Activated naive CD4-positive, alpha-beta T cell (primary cell): ENCODE measurements at places on chromosomes 11 and 22.
A peak's percentile ranks its signal among the peaks of the same experiment; 100 is the strongest.

GRCh38 chr11:75535071-75535470 is 9.3 kb upstream of the GDPD5 start:
- DNase-seq: no peak

- DNase-seq: no peak
Observed at GRCh38 chr11:134338068-134338467, 6.3 kb downstream of the GLB1L2 start.

- no peak for DNase-seq
Observed at GRCh38 chr22:17916226-17916889, 108.0 kb downstream of the MICAL3 start.

DNA sequence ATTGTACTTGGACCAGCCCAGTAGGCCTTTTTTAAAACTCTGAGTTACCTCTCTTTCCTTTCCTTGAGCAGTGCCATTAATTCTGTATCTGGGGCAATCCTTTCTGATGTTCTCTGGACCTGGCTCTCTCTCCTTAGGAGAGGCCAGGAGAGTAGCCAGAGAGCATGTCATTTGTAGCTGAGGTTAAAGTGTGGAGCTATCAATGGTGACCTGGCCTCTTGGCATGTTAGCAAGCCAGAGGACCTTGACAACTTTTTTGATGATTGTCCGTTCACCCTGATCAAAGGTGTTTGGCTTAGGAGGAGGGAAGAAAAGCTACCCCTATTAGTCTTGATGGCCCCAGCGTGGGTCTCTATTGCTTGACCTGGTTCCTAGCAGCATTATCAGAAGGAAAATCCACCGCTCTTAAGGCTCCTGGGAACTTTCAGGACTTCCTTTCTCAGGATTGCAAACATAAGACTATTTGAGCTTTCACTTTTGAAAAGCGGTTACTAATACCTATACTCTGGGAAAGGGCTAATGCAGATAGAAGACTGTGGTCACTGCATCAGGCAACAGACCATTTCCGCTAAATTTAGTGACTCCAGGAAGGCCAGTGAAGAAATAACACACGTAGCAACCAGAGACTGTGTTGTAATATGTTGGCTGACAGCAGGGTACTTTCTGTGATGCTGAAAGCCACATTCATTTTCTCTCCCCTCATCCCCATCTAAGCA is 18.2 kb downstream of the LIMK2 start:
- no peak for DNase-seq

GRCh38 chr11:17845431-17845881 is 110.9 kb downstream of the KCNC1 start:
- no peak for DNase-seq

DNA sequence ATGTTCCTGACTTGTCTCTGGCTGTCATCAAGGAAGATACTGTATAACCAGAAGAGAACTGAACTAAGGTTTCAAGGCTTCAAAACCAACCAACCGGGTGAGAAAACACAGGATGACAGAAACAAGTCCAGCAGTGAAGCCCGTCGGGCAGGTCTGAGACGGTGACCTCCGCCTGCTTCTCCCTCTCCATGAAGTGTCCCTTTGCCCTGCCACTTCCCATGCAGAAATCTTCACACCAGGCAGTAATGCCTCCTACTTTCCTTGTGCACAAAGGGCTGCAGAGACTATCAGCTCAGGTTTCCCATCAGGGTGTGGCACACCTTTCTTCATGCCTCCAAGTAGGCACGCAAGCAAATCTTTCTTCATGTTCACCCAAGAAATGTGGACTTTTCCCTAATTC is 24.2 kb downstream of the PRDM10 start:
- no peak for DNase-seq

- DNase-seq: no peak
Observed at GRCh38 chr11:31247321-31247720, 122.2 kb downstream of the DCDC1 start.

DNA sequence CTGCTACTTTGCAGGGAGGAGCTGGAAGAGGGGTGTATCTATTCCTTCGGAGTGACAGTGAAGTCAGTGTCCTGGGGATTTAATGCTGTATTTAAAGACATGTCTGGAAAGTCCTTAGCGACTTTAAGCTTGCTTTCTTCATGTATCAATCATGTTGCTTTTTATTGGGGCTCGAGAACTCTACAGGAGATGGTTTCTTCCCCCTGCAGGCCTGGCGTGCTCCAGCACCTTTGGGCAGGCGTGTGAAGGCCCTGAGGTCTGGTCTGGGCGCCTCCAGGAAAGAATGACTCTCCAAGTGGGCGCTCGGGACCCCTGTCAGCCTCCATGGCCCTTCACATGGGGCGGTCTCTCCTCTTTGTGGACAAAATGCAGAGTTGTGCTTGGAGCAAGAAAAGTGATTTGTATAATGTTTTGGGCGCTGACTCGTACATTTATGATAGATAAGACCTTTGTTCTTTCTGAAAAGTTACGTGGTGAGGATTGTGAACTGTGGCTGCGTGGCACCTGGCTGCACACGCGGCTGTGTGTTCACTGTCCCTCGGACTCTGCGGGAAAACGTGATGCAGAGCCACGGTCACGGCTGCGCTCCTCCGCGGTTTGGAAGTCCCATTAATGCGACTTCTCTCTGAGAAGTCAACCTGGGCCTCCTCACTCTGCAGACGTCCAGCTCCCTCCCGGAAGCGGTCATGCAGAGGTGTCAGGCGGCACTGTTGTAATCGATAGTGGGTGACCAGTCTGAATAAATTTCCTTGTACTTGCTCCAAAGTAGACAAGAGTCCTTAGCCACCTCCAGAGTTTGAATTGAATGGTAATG is 282.5 kb downstream of the TBC1D22A start:
- no peak for DNase-seq

DNA sequence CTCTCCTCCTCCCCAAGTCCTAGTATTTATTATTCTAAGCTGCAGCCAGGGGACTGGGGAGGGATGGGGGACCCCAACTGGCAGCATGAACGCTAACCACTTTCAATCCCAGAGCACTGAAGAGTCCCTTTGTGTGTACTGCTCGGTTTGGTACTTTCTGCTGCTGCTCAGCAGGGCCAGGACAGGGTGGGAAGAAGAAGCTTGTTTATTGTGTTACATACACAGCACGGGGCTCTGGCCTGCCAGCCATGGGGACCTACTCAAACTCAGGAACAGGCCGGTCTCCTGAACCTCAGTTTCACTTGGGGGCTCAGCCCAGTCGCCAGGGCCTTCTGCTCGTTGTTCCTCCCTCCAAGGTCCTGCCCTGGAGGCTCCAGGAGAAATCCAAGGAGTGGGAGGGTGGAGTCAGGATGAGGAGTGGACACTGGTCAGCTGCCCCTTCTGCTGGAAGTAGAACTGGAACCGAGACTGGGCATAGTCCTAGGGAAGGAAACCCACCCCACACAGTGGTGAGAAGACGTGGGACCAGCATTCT is 616 bp upstream of the CPT1B start:
- DNase-seq: no peak

- DNase-seq: no peak
Observed at GRCh38 chr11:555780-556661, 4.5 kb downstream of the LMNTD2 start.

DNA sequence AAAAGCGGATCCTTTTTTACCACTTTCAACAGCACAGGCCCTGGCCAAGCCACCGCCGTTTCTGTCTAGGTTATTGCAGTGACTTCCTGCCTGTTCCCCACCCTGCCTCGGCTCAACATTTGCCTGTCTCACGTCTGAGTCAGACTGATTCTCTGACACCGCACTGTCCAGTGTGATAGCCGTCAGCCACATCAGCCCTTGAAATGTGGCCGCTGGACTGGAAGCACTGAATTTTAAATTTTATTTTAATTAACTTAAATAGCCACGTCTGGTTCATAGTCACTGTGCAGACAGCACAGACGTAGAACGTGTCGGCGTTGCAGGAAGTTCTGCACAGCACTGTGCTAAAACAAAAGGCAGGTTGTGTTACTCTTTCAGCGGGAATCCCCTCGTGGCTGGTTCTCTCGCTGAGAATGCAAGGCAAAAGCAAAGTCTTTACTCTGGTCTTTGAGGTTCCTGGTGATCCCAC is 56.3 kb upstream of the ADSL start:
- DNase-seq: peak; percentile 23

DNA sequence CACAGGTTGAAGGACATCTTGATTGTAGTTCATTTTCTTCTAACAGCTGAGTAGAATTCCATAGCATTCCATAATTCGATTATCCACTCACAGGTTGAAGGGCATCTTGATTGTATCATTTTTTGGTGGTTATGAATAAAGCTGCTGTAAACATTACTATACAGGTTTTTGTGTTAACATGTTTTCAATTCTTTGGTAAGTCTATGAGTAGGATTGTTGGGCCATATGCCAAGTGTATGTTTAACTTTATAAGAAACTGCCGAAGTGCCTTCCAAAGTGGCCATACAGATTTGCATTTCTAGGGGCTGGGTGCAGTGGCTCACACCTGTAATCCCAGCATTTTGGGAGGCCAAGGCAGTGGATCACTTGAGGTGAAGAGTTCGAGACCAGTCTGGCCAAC is 44.6 kb downstream of the ANKRD42 start:
- DNase-seq: no peak

- no peak for DNase-seq
Observed at GRCh38 chr22:36870250-36870649, 9.4 kb downstream of the NCF4 start.

- DNase-seq: no peak
Observed at GRCh38 chr11:115363426-115363825, 140.8 kb downstream of the CADM1 start.

DNA sequence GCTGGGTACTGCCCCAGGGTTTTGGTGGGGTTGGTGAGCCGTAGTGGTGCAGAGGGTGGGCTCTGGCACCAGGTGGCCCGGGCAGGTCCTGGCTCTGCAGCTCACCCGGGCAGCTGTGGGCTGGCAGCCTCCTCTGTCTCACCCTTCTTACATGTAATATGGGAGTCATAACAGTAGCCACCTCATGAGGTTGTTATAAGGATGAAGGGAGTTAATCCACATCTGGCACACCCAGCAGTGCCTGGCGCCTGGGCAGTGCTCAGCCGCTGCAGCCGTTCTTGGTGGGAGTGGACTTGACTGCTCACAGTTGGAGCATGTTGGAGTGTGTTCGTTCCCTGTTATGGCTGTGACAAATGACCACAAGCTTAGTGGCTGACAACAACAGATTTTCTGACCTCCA is 28.7 kb downstream of the IGHMBP2 start:
- DNase-seq: no peak

- DNase-seq: no peak
Observed at GRCh38 chr22:44437216-44438055, 60.6 kb downstream of the RTL6 start.

GRCh38 chr11:37199082-37199481 is 601.0 kb upstream of the RAG2 start:
- no peak for DNase-seq

DNA sequence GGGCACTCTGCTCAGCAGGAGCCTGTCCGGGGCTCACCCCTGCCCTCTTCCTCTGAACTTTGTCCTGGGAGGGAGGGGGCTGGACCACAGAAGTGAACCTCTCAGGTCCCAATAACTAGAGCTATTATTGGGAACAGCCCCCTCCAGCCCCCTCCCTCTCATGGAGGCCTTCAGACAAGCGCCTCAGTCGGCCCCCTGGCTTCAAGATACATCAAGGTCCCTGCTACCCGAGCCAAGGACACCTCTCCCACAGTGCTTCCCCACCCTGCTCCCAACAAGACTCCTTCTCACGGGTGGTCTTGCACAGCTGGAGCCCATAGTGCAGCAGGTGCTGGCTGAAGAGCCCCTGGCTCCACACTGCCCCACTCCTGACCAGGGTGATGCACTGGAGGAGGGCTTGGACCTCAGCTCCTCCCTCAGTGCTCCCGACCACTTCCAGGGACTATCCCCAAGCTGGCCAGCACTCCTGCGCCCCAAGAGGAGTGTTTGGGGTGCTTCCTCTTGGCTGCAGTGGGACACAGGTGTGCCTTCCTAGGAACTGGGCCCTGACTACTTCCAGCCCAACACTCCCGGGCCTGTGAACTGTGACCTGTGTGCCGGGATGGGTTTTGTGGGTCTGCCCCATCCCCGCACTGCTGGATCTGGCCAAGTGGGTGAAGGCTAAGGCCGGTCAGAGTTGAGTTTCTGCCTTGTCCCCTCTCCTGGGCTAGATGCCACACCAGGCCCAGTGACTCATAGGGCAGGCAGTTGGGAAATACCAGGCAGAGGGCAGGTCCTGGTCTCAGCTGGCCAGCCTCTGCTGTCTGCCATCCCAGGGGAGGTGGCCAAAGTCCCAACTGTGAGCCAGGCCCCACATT is 2.2 kb downstream of the PNPLA2 start:
- no peak for DNase-seq

DNA sequence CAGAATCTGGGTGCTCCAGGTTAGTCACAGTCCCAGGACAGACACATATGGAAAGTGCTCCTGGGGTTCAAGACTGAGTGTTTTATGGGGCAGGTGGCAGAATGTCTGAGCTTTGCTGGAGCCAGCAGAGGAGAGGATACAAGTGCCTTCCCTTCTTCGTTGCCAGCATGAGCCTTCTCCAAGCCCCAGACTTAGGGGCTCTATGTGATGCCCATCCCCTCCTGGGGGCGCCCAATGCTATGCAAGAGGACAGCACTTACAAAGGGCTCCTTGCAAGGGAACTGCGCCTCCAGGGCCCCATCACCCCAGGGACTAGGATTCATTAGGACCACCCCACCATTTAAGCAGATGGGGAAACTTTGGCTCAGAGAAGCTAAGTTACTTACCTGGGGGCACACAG is 581.9 kb downstream of the BUD13 start:
- DNase-seq: no peak

- DNase-seq: no peak
Observed at GRCh38 chr11:68792400-68792966, 41.2 kb upstream of the TESMIN start.

DNA sequence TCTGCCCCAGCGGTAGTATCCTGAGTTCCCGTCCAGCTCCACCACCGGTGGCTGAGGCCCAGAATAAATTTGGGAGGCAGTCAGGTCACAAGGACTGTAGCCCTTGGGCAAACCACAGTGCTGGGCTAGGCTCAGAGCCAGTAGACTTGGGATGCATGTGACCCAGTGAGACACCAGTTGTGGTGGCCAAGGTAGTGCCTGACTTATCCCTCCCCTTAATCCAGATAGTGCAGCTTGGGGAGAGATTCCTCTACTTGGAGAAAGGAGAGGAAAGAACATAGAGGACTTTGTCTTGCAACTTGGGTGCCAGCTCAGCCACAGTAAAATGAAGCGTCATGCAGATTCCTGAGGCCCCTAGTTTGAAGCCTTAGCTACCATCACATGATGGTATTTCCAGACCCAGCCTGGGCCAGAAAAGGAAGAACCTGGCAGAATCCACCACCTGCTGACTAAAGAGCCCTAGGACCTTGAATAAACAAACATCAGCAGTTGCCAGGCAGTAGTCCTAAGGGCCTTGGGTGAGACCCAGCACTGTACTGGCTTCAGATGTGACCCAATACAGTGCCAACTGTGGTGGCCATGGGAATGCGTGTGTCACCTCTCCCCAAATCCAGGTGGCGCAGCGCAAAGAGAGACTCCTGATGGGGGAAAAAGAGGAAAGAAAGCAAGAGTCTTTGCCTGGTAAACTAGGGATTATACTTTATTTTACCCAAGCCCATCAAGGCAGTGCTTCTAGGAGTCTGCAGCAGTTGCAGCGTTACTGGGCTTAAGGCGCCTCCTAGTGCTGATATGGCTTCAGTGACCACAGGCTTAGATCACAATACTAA is 17.0 kb upstream of the DDX10 start:
- DNase-seq: peak; percentile 45

- DNase-seq: no peak
Observed at GRCh38 chr11:122661182-122661945, 5.8 kb downstream of the UBASH3B start.
